Aortic smooth muscle cell (primary cell): ENCODE measurements at places on chromosomes 11 and 22. TPM values are rescaled to one million over a fixed set of nuclear protein-coding genes. Genes with fewer than 3 reads are reported as not detected.

The MOV10L1 gene
- 1.8 and 7.8 TPM in 2 replicates for total RNA-seq

The FOLR1 gene
- not detected in 2 replicates for total RNA-seq

The NPAT gene
- 13.4 and 14.7 TPM in 2 replicates for total RNA-seq

The DEFB131B gene
- total RNA-seq = not detected in 2 replicates

The MIAT gene
- 0.53 and 0.75 TPM in 2 replicates for total RNA-seq

The TMEM191C gene
- total RNA-seq = 2.9 and 3.0 TPM in 2 replicates
